ENCODE measurements at places on chromosomes 12 and 14.
A peak's percentile ranks its signal among the peaks of the same experiment; 100 is the strongest.

DNA sequence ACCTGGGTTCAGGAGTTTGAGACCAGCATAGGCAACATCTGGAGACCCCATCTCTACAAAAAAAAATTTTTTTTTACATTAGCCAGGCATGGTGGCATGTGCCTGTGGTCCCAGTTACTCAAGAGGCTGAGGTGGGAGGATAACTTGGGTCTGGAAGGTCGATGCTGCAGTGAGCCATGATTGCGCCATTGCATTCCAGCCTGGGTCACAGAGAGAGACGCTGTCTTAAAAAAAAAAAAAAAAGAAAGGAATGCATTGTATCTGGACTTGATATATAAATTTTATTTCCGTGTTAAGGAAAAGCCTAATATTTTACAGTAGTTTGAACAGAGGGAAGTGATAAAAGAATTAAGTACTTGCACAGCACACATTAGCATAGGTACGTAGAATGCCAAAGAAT lies 97.2 kb downstream of the ZC3H14 start:
- DNase-seq, result no peak

DNA sequence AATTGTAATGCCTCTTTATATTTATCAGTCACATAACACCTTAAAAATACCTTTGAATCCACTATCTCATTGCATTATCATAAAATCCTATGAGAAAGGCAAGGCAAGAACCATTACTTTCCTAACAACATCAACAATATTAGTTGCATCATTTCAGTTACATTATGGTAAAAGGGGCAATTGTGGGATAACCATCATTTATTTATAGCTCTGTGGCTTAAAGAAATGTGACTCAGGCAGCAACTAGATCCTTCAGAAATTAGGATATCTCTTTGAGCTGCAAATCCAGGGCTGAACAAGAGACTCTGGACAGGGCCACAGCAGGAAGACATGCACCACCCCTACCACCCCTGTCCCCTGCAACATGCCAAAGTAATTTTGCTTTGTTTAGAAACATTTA lies 36.4 kb downstream of the EPS8 start:
- no peak for DNase-seq

DNA sequence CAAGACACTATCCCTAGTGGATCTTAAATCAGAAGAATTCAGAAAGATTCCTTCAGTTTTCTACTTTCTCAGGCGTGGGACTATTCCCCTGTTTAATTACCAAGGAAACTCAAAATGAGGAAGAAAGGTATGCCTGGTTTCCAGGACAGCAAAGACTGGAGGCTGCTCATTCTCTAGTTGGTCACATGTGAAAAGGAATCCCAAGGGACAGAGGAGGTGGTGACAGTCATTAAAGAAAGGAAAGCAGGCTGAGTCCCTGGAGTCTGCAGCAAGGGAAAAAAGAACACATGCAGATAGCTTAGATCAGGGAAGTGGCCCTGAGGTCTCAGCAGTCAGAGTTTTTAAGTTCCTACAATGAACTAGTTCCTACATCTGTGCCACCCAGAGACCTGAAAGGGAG lies 165.4 kb upstream of the CCDC198 start:
- no peak for DNase-seq

DNA sequence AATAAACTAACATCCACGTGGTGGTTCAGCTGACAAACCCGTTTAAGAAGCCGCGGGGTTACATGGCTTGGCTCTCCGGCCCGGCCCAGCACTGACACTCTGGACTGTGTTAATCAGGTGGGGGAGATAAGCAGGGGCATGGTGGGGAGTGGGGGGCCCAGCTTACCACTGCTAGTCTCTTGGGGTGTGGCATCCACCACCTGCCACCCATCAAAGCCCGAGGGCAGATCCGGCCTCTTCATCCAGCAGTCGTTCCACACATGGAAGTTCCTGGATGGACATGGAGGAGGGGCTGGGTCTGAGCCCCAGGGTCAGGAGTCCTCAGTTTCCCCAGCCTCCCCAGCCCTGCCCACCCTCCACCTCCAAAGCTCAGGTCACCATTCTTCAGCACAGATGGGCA lies 4.9 kb downstream of the TGM1 start:
- DNase-seq, result no peak

DNA sequence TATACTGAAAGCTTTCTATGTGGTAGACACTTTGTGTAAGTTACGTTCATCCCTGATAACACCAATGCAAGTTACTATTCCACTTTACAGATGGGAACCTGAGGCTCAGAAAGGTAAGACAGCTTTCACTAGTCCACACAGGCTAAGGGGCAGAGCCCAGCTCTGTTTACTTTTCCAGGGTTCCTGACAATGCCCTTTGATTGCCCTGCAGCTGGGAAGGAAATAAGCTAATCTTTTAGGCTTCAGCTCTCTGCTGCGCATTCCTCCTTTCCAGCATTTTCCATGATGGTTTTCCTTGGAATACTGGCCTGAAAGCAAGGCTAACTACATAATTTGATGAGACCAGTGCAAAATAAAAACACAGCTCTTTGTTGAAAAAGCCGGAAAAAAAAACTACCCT lies 185.7 kb upstream of the BTG1 start:
- DNase-seq, result peak; percentile 33

- no peak for DNase-seq
Measured at GRCh38 chr12:10130042-10130441, at the start of gene CLEC7A. TSS of gene CLEC7A (minus strand) at chr12:10130199. CDS start at chr12:10130082, 117 bp downstream.

DNA sequence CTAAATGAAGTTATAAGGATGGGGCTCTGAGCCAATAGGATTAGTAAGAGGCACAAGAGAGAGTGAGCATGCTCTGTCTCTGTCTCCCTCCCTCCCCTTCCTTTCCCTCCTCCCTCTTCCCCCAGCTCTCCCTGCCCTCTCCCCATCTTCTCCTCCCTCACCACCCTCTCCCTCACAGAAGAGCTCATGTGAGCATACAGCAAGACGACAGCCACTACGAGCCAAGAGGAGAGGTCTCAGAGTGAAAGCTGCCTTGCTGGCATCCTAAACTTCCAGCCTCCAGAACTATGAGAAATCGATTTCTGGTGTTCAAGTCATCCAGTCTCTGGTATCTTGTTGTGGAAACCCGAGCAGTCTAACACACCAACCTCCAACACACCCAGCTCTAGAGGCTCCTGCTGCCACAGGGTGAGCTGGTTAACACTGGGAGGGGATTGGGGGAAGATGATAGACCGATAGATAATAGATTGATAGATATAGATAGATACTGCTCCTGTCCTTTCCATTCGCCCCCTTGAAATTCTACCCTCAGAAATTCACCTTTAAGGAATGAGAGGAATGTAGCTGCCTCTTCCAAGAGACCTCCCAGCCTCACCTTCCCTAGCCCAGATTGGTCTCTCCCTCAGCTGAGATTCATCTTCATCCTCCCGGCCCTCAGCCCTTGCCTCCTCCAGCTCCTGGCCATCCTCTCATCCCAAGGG lies 25.8 kb upstream of the ACTN1 start:
- DNase-seq, result peak; percentile 38

DNA sequence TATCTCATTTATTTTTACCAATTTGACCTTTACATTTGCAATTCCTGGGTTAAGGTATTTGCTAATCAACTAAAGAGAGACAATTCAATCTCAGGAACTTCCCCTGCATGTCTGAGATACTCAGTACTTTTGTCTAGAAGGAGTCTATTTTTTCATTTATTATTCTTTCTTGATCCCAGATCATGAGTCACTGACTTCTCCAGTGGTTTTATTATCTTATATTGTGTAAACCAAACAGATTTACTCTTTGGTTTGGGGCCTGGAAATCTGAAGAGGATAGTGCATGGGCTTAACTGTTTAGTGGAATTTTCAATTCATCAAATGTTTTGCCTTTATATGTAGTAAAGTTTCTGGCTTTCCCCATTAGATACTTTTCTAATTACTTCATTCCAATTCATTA lies 185.4 kb downstream of the ALG10B start:
- no peak for DNase-seq

DNA sequence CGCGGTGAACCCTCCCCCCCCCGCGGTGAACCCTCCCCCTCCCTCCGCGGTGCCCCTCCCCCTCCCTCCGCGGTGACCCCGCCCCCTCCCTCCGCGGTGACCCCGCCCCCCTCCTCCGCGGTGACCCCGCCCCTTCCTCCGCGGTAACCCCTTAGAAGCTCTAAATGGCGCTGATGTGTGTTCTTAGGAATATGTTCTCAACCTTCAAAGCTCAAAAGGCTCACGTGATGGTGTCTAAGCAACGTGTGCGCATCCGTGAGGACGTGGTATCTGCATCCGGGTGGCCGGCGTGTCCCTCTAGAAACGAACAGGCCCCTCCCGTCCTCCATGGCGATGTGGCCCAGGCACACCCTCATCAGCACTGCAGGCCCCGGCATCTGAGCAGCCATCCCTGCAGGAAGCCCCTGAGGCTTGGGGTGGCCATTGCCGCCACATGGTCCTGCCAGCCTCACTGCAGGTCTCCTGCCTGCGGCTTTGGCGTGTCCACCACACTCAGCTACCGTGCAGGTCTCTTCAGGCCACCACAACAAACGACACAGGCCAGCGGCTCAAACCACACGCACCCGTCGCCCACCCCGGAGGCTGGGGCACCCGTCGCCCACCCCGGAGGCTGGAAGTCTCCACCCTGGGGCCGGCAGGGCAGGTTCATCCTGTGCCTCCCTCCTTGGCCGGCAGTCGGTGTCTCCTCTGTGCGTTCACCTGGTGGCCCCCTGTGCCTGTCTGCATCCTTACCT lies 14.5 kb upstream of the FBRSL1 start:
- no peak for DNase-seq

GRCh38 chr14:61513986-61514830 lies 181.1 kb upstream of the HIF1A start:
- no peak for DNase-seq

DNA sequence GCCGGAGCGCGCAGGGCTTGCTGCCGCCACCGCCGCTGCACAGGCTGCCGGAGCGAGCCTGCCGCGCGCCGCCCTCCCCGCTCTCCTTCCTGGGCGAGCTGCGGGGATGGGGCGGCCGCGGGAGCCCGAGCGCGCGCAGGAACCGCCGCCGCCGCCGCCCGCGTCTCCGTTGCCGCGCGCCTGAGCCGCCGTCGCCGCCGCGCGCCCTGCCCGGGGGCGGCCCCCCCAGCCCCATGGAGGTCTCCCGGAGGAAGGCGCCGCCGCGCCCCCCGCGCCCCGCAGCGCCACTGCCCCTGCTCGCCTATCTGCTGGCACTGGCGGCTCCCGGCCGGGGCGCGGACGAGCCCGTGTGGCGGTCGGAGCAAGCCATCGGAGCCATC lies 352 bp downstream of the PLXNC1 start:
- DNase-seq, result no peak

- DNase-seq, result no peak
Measured at GRCh38 chr12:53766881-53767280, 15.1 kb upstream of the CISTR start.

DNA sequence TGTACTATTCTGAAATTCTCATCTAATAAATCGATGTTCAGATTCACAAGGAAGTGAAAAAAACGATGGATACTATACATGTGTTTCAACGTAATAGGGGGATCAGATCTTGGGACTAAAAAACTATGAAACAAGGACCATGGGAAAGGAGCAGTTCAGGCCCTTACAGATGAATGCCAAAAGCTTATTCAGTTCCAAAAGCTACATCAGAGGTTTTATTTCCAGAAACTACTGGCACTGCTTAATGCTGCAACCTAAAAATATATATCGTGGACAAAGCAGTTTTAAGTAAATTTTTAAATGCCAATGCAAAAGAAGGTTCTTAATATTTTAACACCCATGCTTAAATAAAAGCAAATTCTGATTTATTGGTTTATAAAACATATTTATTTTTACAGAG lies 38.5 kb downstream of the LRIG3 start:
- DNase-seq, result no peak

DNA sequence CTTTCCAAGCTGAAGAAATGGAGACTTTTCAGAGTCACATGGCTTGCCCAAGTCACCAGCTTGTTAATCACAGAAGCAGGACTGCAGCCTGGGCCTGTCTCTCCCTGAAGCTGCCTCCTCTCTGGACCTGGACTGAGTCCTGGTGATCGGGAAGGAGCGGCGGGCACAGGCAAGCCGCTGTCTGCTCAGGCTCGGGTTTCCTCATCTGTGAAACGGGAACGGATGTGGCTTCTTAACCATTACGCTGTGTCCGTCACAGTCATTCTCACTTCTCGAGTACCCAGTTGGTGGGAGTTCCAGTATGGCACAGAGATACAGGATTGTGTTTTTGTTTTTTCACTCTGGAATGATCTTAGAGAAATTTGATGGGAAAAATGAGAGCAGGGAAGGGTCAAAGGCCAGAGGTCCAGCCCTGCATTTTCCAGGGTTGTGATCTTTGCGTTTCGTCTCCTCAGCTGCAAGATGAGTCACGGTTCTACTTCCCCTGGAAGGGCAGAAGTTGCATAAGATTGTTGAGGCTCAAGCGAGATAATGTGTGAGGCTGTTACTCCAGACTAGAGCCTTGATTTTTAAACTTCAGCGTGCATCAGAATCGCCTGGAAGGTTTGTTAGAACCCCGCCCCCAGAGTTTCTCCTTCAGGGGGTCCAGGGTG lies 7.6 kb upstream of the LRTM2 start:
- peak; percentile 39 for DNase-seq

DNA sequence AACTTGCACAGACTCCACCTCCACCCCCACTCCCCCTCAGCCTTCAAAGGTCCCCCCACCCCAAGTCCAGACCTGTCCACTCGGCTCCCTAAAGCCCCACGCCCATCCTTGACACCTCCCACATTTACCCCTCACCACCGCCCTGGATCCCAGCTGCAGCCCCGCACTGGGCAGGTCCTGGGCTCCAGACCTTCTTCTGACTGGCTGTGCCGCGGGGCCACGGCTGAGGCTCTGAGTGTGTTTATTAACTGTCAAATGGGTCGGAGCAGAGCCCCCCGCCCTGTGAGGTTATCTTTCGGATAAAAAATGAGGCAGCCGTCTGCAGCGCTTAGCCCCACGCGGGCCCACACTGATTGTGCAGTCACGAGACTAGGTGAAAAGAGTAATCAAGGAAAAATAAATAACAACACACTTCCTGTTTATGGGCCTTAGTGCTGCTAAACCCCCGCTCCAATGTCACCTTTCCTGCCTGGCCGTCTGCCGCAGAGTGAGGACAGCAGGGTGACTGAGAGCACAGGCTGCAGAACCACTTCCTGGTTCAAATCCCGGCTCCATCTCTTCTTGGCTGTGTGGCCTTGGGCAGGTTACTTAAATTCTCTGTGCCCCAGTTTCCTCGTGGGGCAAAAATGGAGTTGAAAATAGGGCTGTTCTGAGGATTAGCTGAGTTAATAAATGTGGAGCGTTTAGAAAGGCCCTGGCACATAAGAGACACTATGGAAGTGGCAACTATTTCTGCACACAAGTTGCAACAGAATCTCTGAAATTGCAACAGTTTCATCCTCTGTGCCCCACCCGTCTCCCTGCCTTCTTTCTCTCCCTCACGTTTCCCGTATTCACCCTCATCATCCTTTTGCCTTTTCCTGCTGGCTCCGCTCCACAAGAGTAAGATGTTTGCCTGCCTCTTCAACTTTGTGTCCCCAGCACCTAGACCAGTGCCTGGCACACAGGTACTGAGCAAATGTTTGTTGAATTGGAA lies 9.4 kb downstream of the SETD1B start:
- DNase-seq, result peak; percentile 69

- DNase-seq, result no peak
Measured at GRCh38 chr14:67853715-67854114, 34.1 kb downstream of the RAD51B start.

GRCh38 chr14:30551460-30551859 lies 7.5 kb upstream of the G2E3 start:
- no peak for DNase-seq
